ENCODE measurements at places on chromosomes 2 and 18.

DNA sequence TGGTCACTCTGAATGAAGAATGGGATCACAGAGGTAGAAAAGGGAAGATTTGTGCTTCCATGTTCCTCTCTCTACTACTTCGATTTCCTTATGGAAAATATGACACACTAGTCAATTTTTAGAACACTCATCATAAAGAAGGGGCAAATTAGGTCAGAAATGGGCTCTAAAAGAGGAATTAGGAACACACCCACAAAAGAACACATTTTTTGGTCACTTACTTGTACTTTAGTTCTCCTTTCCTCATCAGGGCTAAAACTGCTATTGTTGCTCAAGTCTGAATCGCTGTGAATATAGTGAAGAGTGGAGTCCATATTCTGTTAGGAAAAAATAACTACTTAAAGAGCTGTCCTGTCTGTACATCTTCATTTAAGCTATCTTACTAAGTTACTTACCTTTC is 52.6 kb downstream of the PPP4R1 start:
- no peak for DNase-seq

GRCh38 chr18:59359576-59359952 is 499 bp upstream of the LMAN1 start:
- no peak for DNase-seq

- DNase-seq, result no peak
These were observed 146.3 kb downstream of the PLCL1 start for GRCh38 chr2:197950724-197951123.

DNA sequence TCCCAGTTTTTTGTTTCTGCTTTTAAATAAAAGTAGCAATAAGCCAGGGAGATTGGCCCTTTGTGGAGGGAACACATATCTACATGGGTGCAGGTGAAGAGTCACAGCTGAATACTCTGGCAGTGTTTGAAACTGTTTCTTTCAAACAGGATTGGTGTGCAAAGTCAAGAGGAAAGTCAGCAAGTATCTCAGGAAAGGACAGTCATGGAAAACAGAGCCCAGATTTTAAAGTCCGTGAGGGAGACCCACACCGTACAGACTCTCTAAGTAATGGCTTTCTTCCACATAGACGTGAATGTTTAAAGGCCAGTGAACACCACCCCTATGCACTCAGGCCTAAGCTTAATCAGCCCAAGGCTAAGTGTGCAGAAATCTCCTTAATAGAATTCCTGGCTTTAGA is 95.3 kb downstream of the GFPT1 start:
- no peak for DNase-seq

GRCh38 chr2:212766921-212767320 is 228.3 kb upstream of the ERBB4 start:
- no peak for DNase-seq

DNA sequence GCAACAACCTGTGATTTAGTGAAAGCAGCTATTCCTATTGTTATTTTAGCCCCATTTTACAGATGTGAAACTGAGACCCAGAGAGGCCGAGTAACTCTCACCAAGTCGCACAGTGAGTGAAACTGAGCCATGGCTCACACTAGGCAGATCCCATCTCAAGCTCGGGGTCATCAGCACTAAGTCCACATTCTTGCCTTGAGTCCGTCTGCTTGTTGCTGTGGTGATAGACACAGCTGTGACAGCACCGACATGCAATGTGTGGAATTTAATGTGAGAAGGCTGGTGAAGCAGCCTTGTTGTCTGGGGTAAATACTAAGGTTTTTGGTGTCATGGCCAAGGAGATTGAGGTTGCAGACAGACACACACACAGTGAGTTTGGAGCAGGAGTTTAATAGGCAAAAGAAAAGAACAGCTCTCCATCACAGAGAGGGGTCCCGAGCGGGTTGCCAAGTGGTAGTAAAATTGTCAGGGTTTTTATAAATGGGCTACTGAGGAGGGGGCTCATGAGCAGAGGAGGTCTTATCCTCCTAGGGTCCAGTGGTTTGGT is 40.2 kb upstream of the GMCL1 start:
- DNase-seq, result no peak

- no peak for DNase-seq
These were observed 99.6 kb upstream of the TNP1 start for GRCh38 chr2:216959433-216959832.

- DNase-seq, result no peak
These were observed 10.5 kb upstream of the TMSB10 start for GRCh38 chr2:84894758-84895520.

DNA sequence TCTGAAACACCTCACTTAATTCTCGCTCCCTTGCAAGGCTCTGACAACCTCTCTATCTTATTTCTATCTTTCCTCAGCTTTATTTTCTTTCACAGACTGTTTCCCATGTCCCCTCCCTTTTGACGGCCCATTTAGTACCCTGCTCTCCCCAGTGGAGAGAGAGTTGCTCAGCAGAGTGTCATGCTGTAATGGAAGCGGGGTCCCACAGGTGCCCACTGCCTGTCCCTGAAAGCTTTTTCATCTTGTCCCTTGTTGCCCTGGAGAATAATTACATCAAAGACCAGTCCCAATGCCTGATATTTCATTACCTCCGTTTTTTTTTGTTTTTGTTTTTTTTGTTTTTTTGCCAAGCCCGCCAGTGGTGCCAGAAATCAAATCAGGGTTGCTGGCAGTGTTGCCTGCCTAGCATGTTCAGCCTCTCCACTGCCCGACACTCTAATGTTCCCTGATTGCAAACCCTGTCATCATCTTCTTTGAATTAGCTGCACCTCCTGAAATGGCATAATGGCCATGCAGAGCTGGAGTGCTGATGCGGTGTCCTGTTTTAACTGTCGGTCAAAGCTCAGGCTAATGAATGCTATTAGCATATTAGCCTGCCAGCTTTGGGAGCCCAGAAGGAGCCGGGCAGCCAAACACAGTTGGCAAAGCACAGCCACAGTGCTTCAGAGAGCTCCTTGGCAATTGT is 71.2 kb upstream of the CAVIN2 start:
- no peak for DNase-seq

- DNase-seq, result peak; percentile 50
These were observed 128.3 kb downstream of the ATP9B start for GRCh38 chr18:79197531-79197930.

DNA sequence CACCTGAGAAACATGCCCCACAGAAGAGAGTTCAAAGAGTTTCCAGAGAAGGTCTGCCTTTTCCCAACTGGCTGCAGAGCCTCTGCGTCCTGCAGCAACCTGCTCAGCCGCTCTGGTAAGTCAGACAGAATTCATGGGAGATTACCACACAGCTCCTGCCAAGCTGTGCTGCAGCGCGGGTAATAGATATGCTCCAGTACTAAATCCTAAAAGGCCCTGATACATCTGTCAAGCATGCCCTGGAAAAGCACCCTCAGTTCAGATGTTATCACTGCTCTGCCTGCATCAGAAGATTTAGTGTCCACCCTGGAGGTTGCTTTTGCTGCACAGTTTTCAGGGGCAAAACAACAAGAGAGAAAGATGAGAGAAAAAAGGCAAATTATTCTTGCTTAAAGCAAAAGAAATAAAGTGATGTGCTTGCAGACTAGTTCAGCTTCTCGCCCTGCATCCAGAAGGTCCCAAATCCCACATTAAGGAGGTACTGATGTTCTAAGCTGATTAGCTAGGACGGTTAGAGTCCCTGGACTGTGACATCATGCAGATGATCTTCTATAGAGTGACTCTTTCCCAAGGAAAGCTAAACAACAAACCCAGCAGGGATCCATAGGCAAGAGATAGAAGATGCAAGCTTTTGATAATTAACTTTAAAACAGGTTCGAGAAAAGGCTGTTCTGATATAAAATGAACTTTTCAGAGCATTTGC is 488.6 kb downstream of the BCL11A start:
- DNase-seq, result no peak

DNA sequence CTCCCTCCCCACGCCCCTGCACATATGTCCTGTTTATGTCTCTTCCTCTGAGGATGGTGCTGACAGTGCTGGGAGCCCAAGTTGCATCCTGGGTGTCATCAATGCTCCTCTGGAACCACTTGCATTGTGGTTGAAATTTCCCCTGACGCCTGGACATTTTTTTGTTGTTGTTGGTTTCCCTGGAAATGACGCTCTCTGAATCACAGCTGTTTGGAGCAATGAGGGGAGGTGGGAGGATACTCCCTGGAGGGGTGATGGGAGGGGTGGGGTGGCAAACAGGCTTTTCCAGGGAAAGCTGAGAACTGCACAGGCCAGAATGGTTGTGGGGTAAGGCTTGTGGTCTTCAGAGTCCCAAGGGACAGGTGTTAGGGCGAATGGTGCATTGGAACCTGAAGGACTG is 29.6 kb downstream of the CELF4 start:
- DNase-seq, result no peak

- no peak for DNase-seq
These were observed 43.4 kb downstream of the MYL12B start for GRCh38 chr18:3305354-3305762.

- DNase-seq, result no peak
These were observed 175.8 kb downstream of the LOXHD1 start for GRCh38 chr18:46481048-46481846.

GRCh38 chr2:231489990-231490389 is 25.7 kb upstream of the NCL start:
- no peak for DNase-seq

DNA sequence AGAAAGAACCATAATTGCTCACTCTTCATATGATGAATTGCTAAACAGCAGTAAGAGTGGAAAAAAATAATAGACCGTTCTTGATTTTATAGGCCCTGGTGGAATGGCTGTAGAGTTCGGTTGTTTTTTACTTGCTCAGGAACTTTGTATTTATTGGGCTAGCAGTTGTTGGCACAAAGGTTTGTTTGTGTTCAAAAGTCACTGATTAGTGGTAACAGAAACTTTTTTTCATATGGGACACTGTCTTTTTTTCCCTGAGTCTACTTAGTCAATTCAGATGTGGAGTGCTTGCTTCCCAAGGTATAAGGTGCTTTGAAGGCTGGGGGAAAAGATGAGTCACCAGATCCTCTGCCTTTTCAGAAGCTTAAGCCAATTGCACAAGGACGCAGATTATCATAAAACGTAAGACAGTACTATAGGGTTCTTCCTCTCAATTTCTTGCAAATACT is 25.8 kb downstream of the PHLPP1 start:
- DNase-seq, result no peak

DNA sequence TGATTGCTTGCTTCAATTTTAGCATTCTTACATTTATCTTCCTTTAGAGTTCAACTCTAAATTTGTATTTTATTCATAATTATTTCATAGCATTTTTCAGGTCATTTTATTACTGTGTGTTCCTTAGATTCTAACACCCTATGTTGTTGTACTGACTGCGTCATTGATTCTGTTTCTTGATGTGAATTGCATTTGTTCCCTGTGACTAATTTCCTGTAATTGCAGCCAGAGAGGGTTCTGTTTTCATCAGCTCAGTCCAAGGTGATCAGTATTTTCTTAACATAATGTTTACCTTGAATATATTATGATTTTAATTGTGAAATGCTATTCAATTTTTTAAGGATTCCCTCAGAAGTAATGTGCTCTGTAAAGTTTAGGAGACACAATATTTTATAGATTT is 970.2 kb upstream of the PIK3C3 start:
- DNase-seq, result no peak

DNA sequence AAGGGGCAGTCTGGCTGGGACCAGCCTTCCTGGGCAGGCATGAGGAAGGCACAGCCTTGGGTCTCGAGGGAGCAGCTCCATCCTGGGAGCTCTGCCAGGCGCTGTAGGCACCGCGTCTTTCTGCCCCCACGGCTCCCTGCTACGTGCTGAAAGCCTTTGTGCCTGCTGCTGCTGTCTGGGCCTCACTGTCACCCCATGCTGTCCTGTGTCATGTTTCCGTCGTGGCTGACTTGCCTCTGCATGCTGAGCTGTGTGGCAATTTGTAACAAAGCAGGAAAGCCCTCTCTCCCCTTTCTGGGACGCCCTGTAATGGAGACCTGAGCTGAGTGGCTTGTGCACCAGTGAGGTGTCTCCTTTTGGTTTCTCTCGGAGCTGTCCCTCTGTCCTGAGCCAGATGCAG is 152.5 kb downstream of the TSN start:
- peak; percentile 66 for DNase-seq

- no peak for DNase-seq
These were observed 25.3 kb downstream of the DYNAP start for GRCh38 chr18:54616220-54616848.

DNA sequence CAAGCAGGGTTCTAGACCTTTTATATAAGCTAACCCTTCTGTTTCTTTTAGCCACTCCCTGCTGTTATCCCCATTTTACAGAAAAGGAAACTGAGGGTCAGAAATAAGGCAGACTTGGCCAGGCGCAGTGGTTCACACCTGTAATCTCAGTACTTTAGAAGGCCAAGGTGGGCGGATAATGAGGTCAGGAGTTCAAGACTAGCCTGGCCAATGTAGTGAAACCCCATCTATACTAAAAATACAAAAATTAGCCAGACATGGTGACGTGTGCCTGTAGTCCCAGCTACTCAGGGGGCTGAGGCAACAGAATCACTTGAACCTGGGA is 14.3 kb downstream of the RUFY4 start:
- DNase-seq, result no peak

GRCh38 chr18:50312296-50313030 is 25.0 kb upstream of the CXXC1 start:
- no peak for DNase-seq

GRCh38 chr2:215241791-215242305 is 70.0 kb upstream of the ATIC start:
- DNase-seq, result no peak

- no peak for DNase-seq
These were observed 697 bp upstream of the SPATS2L start for GRCh38 chr2:200305797-200306195.

- no peak for DNase-seq
These were observed 27.9 kb downstream of the TGFBRAP1 start for GRCh38 chr2:105301646-105302045.

DNA sequence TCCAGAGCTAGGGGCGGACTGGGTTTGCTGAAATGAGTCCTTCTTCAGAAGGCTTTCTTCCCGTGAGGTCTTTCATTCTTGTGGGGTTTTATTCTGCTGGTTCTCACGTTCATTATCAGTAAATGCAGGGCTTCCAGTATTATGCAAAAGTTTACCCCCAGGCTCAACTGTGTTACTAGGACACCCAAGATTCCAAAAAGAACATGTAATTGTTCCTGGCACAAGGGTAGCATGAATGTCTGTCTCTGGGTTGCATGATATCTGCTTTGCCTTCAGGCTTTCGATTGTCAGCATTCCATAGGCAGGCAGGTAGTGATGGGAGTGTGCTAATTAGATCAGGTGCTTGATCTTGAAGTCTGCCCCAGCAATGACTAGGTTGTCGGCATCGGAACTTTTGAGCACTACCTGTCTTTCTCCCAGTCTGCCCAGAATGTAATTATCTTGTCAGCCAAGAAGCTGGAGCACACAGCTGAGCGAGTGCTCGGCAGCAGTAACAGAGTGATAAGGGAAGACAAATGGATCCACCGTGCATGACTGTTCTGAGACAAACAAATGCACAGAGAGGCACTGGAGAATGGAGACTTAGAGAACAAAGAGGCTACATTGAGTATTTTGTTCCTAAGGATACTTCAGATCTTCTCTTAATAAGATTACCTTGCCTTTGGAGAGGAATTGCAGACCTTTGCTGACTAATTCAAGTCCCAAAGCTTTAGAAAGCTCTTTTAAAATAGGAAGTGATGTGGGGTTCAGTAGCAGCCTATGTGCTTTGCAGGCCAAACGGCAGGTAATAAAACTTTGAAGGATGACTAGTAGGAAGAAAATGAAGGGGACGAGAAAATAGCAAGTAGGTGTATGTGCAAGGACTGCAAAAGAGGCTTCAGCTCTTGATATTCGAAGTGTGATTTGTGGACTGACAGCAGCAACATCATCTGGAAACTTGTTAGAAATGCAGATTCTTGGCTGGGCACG is 41.9 kb downstream of the ITGB6 start:
- no peak for DNase-seq

- DNase-seq, result no peak
These were observed 90.3 kb upstream of the SNTG2 start for GRCh38 chr2:860259-860855.

- no peak for DNase-seq
These were observed 2.7 kb downstream of the YPEL5 start for GRCh38 chr2:30149513-30149912.
